NCI-H2171 (cell line): ENCODE measurements at places on chromosomes 5 and 9.

DNA sequence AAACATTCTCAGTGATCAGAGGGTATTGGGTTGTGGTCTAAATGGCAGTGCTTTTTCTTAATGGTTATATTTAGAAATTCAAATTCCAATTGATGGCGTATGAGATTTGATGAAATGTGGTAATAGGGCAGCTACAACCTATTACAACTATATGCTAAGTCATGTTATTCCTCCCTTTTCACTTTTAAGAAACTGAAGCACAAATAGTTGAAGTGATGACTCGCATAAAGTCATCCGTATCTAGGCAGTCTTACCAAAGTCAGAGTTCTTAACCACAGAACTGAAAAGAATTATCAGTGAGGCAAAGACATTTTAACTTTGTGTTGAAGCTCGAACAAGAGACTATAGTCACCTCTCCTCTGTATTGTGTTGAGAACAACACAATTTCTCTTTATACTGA is 28.2 kb downstream of the C9orf152 start:
- DNase-seq = no peak

DNA sequence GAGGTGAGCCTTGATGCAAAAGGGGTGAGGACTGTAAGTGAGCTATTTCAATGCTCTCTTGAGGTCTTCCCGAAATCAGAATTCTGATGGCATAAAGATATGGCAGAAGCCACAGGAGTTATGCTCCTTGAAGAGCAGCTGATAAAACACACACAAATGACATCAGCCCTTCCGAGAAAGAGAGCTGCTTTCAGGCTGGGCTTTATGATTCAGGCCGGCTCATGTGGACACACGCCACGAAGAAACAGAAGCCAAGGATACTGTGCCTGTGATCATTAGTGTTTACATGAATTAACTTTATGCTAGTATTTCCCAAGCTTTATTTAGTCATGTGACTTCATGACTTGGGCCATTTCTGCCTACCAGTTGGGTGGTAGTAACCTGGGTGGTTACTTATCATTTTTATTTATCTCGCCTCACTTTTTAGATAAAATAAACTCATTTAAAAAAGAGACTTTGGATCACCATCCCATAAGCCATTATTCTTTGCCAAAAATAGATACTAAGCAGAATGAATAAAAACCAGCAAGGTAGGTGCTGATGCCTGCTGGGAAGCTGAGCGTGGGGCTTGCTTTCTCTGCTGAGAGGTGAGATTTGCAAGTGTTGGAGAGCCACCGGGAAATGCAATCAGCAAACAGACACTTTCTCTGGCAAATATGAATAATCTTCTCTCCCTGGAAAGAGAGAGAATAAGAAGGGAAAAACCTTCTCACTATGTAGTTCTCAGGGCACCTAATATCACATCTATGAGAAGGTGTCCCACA is 73.0 kb upstream of the SLC25A51 start:
- no peak for DNase-seq

DNA sequence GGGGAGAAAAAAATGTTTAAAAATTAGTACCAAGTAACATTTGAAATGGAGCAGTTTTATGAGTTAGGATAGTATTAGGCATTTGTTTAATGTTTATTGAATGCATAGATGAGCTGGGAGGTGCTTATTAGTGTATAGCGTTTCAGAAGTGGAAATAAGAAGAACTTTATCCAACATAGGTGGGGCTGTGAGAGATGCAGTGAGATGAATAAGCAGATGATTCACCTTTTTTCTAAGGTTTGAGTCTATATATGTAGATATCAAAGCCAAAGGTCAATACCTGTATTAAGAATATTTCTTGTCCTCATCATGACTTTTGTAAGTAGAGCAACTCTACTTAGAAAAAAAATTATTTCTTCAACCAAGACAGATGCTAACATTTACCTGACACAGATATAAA is 54.6 kb upstream of the POU4F3 start:
- DNase-seq = no peak

GRCh38 chr9:77964258-77964657 is 67.4 kb downstream of the GNAQ start:
- DNase-seq = no peak

- no peak for DNase-seq
These were observed 292.9 kb downstream of the MED10 start for GRCh38 chr5:6085341-6085860.

GRCh38 chr9:118366228-118366627 is 662.0 kb downstream of the TLR4 start:
- DNase-seq = no peak

GRCh38 chr5:117077142-117077541 is 502.5 kb upstream of the SEMA6A start:
- no peak for DNase-seq

DNA sequence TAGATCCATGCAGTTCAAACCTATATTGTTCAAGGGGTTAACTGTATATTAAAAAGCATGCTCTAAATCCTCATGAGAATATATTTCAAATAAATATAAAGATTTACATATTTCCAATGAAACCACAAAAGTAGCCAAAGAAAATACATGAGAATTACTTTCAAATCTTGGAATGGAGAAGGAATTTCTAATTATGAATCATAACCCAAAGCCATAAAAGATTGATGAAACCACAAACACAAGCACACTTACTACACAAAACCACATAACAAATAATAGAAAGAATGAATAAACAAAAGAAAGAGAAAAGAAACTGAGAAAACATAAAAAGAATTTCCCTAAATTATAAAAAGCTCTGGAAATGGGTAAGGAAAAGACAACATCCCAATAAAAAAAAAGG is 16.0 kb downstream of the ERP44 start:
- DNase-seq = no peak

DNA sequence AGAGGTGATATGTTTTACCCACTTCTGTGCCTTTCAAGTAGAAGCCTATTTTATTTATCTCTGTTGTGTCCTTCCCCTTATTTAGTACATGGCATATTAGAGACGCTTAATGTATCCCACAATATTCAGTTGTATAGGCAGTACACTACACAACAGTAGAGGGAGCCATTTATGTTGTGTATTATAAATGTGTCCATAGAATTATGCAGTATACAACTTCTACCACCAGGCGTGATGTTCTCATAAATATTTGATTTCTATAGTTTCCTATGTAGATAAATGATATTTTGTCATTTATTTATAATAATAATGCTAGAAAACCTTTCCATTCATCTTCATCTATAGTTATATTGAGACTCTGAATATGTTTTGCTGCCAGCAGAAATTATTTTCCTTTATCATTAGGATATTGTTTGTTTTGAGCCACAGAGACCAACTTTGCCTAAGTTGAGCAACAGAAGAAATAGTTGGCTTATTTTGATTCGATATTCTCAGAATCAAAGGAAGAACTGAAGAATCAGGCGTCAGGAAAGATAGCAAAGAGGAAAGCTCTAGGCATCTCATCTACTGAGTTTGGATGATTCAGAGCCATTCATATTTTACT is 81.7 kb downstream of the ADAMTS19 start:
- DNase-seq = no peak

GRCh38 chr5:122311961-122312590 is at the start of gene SNCAIP:
Gene SNCAIP, plus strand, starts transcription at chr5:122312237. Its CDS starts 78,898 bp downstream, at chr5:122391135.
- no peak for DNase-seq

DNA sequence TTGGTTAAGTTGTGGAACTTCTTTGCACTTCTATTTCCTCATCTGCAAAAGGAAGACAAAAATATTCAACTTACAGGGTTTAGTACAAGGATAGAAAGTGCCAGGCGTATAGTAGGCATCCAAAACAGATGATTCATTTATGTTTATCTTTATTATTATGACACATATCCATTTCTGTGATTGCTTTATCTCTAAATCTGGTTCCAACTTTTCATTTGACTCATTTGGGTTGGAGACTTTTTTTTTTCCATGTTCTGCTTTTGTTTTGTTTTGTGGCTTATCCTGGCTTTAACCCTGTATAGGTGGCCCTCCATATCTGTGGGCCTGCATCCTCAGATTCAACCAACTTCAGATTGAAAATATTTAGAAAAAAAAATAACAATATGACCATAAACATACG is 186.7 kb upstream of the SLC24A2 start:
- no peak for DNase-seq

DNA sequence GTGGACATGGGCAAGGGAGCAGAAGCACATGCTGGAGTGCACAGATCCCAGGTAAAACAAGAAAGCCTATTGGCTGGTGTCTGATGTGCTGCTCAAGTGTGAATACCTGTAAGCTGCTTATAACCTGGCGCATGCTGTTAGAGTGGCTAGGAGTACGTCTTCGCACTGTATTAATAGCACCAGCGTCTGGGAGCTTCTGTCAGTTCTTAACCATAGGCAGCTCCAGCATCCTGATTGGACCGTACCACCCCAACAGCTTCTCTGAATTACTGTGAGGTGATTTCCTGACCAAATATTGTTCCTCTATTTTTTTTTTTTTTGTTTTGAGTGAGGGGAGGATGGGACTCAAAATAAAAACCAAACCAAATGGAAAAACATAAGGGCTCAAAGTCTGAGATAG is 987.6 kb downstream of the PTPRD start:
- no peak for DNase-seq

- no peak for DNase-seq
These were observed 456.5 kb downstream of the CDH18 start for GRCh38 chr5:19531374-19531952.

- no peak for DNase-seq
These were observed 238.0 kb upstream of the IRX2 start for GRCh38 chr5:2989517-2989916.

GRCh38 chr9:38019731-38020130 is 49.3 kb downstream of the SHB start:
- DNase-seq = no peak

DNA sequence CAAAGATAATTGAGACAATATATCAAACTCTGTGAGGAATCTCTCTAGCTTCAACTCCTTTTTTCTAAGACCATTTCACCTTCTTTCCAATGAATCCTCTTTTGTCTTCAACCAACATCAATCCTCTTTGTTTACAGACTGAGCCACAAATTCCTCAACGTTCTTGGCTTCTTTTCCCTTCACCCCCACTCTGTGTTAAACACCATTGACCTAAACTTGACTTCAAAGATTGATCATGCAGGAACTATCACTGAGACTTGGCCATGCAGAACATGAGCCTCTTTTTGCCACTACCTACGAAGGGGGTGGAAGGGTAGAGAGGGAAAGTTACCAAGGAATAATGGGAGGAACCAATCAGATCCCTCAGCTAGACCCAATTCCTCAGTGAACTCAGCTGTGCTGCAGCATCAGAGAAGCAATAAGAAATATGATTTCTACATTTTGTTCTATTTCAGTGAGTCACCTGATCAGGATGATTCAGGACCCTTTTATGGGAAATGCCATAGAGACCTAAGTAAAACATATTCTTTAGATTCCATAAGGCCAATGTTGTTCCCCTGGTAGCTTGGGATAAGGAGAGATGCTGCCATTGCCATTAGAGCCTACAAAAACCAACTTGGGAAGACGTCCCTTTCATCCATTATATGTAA is 187.7 kb upstream of the RGMB start:
- no peak for DNase-seq

DNA sequence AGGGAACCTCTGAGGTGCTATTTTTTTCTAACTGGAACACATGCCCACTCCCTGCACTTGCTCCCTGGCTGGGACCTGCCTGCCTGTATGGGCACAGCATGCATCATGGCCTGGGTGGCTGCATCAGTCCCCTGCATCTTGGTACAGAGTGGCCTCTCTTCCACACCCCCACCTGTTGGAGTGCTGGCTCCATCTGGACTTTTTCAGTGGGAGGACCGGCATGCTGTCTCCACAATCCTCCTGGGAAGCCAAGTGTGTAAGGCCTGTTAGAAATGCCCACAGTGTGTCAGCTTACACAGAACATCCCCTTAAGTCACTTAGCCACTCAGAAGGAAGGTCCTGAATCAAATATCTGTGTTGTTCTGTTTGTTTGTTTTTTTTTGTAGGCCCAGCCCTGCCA is 102.9 kb downstream of the MARCHF3 start:
- DNase-seq = no peak

GRCh38 chr5:95963650-95964410 is 2.2 kb upstream of the ELL2 start:
- DNase-seq = no peak

DNA sequence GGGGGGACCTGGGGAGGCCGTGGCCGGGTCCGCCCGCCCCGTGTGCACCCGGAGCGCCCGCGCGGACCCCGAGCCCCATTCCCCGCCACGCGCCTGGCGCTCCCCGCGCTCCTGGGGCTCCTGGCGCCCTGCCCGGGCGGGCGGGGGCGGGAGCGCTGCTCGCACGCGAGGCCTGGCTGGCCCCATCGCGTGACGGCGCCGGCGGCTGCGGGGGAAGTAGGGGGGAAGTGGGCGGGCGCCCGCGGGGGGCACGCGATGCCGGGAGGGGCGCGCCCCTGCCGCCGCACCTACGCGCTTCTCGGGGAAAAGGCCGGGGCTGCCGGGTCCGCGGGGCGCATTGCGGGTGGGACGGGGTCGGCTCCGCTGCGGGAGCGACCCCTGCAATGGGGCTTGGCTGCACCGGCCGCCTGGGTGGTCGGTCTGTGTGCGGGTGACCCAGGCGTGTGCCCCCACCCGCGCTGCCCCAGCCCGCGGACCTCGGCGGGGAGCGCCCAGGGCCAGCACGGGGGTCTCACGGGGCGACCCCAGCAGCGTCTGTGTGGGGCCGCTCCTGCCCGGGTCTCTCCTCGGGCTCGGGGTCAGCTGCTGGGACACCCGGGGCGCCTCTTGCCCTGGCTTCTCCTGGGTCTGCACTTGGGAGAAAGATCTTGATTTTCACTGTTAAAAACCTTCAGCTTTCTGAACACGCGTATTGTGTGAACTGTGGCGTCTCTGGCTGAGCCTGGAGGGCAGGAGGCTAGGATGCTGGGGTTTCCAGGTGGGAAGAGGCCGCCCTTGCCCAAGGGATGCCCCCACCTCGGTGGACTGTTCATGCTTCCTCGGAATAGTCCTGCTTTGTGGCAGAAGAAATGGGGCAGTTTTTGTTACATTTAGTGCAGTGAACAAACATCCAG is 52.4 kb downstream of the AHRR start:
- peak; percentile 91 for DNase-seq

- no peak for DNase-seq
These were observed 6.2 kb downstream of the ZER1 start for GRCh38 chr9:128765499-128765898.

- DNase-seq = no peak
These were observed 155.3 kb upstream of the KLF4 start for GRCh38 chr9:107644733-107645463.

GRCh38 chr5:6576861-6577501 is 55.9 kb downstream of the NSUN2 start:
- no peak for DNase-seq

- no peak for DNase-seq
These were observed 556.7 kb upstream of the TLE4 start for GRCh38 chr9:79014929-79015699.
